K562 (cell line): ENCODE measurements at places on chromosomes 16 and 17.
A peak's percentile ranks its signal among the peaks of the same experiment; 100 is the strongest.

DNA sequence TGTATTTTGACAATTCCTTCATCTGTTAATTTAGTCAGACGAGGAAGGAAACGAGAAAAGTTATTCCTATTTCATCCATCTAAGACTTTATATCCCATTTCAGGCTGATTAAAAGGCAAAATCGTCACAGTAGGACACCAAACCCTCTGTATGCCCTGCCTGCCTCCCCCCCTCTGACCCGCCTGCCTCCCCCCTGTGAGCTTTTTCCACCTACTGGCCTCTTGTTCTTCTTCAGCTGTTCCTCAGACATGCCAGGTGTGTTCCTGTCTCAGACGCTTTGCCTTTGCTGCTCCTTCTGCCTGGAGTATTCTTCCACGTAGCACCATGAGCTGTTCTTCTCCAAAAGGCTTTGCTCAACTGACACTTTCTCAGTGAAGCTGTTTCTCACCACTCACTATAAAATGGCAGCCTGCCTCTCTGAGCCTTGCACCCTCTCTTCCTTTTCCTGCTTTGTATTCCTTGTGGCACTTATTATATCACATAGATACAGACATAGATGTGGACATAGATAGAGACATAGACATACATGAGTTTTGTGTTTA lies 723.4 kb downstream of the MAF start:
- DNase-seq = no peak

DNA sequence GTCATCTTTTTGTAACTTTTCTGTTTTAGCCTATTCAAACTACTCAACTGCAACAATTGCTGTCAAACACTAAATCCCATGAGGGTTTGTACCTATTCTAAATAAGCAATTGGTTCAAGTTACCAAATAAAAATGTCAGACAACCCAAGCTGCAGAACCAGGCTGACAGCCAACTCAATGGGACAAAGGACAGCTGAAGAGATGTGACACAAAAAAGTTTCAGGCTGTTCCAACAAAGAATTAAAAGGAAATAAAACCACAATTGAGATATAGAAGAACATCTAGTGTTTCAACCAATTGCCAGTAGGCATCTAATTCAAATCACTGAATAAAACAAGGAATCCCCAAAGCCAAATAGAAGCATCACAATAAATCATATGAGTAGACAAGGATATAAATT lies 49.3 kb downstream of the GRB7 start:
- no peak for DNase-seq

GRCh38 chr17:79045842-79046196 lies 21.9 kb downstream of the C1QTNF1 start:
- peak; percentile 76 for DNase-seq

- no peak for DNase-seq
These were observed 6.7 kb downstream of the TBC1D24 start for GRCh38 chr16:2481676-2482075.

- no peak for DNase-seq
These were observed 43.5 kb upstream of the KLHDC4 start for GRCh38 chr16:87809150-87809902.

- no peak for DNase-seq
These were observed 7.2 kb downstream of the ZNF778 start for GRCh38 chr16:89224665-89225064.

- DNase-seq = no peak
These were observed 94.3 kb downstream of the AXIN2 start for GRCh38 chr17:65467156-65467555.

- no peak for DNase-seq
These were observed 8.1 kb downstream of the CES4A start for GRCh38 chr16:66996324-66996982.

DNA sequence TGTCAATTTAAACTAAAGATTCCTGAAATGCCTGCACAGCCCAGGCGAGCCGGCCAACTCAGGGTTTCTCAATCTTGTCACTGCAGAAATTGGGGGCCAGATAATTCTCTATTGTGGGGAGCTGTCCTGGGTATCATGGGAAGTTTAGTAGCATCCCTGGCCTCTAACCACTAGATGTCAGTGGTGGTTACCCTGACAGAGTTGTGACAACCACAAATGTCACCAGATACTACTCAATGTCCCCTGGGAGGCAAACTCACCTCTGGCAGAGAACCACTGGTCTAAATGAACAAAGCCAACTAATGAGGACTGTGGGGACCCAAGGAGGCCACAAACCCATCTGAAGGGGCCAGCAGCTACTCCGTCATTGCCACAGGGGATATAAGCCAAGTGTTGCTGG lies 90.9 kb downstream of the MYH11 start:
- DNase-seq = peak; percentile 68

DNA sequence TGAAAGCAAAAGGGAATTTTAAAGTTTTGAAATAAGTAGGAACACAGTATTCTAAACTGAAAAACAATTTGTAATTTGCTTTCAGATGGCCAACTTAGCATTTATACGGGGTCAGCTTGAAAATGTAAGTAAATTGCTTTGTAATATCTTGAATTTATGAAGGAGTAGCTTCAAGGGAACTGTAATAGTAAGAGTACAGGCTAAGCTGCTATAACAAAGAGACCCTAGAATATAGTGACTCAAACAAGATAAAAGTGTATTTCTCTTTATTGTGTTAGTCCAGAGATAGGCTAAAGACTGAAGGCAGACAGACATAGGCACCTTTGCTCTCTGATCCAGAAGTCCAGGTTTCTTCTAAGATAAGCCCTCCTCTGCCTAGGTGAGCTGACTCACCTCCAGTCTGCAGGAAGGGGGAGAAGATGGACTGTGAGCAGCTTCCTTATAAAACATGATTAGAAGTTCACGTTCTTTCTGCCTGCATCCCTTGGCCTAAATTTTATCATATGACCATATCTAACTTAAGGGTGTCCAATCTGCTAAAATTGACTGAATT lies 3.2 kb downstream of the TTC19 start:
- DNase-seq = no peak

DNA sequence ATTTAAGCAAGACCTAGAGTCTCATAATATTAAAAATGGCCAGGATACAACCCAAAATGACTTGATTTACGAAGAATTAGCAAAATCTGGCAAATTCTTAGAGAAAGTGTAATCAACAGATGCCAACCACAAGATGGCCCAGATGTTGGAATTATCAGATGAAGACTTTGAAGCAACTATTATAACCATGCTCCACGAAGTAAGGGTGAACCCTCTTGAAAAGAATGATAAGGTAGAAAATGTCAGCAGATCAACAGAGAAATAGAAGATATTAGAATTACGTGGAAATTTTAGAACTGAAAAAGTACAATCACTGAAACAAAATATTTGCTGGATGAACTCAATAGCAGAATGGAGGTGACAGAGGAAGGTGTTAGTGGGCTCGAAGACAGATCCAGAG lies 50.1 kb upstream of the CLEC19A start:
- DNase-seq = no peak

GRCh38 chr16:27253526-27253930 lies 15.0 kb downstream of the NSMCE1 start:
- peak; percentile 24 for DNase-seq

GRCh38 chr17:4474093-4474492 lies 24.6 kb upstream of the SPNS2 start:
- DNase-seq = no peak

GRCh38 chr16:67519242-67519641 lies 9.4 kb upstream of the RIPOR1 start:
- no peak for DNase-seq

DNA sequence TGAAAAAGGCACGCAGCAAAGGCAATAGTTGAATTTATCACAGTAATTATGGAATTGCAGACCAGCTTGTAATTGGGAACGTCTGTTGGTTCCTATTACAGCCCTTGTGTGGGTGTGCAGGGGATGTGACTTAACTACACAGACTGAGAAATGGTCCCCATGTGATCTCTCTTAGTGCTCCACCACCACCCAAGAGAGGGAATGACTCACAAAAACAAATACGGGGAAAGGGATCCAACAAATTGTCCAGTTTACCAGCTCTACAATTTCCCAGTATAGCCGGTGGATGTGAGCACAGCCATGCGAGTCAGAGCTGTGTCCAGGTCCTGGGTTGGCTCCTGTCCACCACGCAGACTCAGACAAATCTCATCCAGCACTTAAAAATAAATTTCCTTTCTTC lies 337.9 kb downstream of the GRIN2A start:
- DNase-seq = no peak

DNA sequence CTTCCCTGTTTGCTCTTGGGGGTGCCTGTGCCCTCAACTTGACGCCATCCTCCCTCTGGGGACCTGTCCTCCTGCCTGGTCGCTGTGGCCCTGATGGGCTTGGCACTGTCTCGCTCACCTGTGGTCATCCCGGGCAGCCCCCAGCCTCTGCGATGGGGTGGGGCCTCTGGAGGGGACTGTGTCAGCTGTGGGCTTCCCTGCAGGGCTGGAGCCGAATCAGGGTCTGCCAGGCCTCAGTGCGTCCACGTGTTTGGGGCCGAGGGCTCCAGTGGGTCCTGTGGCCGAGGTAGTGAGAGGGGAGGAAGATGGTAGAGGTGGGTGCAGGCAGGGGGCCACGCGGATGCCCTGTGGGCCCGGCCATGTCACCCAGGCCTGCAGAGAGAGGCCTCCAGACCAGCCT lies 8.0 kb downstream of the PIGQ start:
- no peak for DNase-seq

DNA sequence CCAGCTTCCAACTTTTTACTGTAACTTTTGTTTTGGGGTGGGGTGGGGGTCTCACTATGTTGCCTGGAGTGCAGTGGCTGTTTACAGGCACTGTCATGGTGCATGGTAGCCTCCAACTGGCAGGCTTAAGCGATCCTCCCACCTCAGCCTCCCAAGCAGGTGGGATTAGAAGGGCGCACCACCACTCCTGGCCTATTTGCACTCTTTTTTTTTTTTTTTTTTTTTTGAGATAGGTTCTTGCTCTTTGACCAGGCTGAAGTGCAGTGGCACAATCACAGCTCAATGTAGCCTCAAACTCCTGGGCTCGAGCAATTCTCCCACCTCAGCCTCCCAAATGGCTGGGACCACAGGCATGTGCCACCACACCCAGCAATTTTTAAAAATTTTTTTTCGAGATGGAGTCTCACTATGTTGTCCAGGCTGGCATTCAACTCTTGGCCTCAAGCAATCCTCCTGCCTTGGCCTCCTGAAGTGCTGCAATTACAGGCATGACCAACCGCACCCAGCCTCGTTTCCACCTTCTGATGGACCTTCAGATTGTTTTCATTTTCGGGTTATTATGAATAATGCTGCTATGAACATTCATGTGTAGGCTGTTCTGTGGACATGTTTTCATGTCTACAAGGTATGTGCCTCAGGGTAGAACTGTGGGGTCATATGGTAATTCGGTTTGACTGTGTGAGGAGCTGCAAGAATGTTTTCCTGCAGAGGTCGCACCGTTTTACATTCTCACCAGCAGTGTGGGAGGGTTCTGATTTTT lies 10.9 kb downstream of the TRAP1 start:
- no peak for DNase-seq

GRCh38 chr16:85028685-85029407 lies 1.3 kb downstream of the KIAA0513 start:
- no peak for DNase-seq

DNA sequence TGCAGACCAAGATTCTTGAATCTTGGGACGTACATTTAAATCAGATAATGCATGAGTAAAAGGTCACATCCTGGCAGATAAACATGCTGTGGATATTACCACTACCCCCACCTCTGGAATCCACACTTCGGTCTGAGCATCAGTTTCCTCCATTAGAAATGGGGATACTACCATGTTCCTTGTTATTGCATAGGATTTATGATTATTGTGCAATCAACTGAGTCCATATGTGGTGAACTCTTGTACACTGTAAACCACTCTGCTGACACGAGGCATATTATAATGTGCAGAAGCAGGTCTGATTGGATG lies 108.7 kb downstream of the VAT1L start:
- DNase-seq = no peak

DNA sequence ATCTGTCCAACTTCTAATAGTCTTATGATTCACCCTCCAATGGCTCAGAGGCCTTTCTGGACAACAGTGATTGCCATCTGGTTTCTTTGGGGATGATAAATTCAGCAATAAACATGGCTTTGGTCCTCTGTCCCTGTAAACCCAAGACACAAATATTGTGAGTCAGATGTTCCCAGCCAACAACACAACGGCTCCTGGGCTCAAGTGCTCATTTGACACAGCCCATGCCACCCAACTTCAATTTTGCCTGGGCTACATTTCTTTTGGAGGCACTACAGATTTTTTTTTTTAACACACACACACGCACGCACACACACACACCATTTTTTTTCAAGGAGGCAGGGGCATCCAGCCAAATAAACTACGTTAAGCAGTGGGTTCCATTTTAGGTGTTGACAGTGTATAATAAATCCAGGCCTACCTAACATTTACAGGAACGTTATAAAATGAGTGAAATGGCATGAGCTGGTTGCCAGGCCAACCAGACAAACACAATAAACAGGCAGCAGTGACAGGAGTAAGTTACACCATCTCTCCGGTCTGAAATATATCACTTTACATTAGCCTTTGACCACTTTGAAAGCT lies 939.9 kb upstream of the SOX9 start:
- DNase-seq = no peak

DNA sequence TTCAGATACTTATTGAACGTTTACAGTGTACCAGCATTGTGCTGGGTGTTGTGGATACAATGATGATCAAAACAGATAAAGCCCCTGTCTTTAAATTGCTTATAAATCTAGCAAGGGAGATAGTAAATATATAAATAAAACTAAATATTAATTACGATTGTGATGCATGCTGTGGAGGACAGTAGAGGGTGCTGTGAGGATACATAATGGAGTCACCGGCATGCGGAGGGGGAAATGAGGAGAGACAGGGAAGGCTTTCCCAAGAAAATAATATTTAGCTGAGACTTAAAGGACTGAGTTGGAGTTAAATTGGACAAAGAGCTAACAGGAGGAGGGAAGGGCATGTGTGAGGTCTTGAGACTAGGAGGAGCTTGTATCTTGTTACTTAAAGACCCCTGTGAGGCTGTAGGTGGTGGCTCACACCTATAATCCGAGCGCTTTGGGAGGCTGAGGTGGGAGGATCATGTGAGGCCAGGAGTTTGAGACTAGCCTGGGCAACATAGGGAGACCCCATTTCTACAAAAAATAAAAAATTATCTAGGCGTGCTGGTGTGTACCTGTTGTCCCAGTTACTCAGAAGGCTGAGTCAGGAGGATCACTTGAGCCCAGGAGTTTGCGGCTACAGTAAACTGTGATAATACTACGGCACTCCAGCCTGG lies 2.4 kb downstream of the DHRS7B start:
- DNase-seq = no peak

- DNase-seq = no peak
These were observed 122.9 kb downstream of the SDK2 start for GRCh38 chr17:73521376-73521775.

GRCh38 chr16:5706211-5706610 lies 608.6 kb upstream of the EEF2KMT start:
- DNase-seq = no peak
